ENCODE measurements at places on chromosomes 2 and 18. TPM values are rescaled to one million over a fixed set of nuclear protein-coding genes. Genes with fewer than 3 reads are reported as not detected.

- no peak overlapping the region for H3K27ac ChIP-seq
- H3K27me3 ChIP-seq: no peaks in the 10 kb centered on the region
- DNase-seq: no peak
- H3K36me3 ChIP-seq: no peaks in the 10 kb centered on the region
Measured at GRCh38 chr2:29519338-29519925, 402.0 kb downstream of the ALK start.

DNA sequence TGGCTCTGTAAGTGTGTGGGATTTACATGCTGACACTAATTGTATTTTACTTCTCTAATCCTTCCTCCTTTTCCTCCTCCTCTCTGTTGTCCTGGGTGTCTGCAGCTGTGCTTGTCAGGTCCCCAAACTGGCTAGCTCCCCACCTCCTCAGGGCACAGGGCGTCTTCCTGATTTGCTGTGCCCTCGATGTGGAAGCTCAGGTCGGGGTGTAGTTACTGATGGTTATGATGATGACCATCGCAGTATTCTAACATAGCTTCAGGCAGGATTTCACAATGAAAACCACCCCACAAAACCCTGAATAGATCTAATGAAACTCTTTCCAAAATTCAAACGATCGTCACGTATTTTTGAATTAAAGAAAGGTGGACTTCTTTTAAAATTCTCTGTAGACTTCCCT lies 428.4 kb downstream of the TGIF1 start:
- DNase-seq: no peak
- H3K4me1 ChIP-seq: no peaks in the 10 kb centered on the region
- no peak overlapping the region for H3K4me3 ChIP-seq
- H3K27me3 ChIP-seq: no peaks in the 10 kb centered on the region
- H3K36me3 ChIP-seq: peaks cover 10% of the 10 kb centered on the region

Gene NOL4
- 2.6 TPM for total RNA-seq

DNA sequence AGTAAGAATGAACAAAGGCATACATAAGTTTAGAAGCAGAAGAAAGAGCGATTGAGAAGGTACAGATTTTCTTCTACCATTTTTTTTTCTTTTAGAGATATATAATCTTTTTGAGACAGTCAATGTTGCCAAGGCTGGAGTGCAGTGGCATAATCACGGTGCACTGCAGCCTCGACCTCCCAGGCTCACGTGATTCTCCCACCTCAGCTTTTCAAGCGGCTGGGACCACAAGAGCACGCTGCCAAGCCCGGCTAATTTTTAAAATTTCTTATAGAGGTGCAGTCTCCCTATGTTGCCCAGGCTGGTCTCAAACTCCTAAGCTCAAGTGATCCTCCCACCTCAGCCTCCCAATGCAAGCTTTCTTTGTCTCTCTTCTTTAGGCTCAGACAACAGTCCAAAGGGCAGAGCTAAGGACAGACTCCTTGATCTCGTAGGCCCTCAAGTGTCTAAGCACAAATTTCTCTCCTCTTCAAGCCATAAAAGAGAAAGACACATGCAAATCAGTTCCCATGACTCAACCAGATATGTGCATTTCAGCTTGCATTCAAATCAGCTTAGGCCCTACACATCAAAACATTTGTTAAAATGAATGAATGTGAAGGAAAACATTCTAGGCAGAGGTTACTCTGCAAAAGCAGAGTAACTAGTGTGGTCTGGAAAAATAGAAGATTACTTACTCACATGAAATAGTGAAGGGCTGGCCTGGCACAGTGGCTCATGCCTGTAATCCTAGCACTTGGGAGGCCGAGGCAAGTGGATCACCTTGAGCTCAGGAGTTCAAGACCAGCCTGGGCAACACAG lies 18.0 kb downstream of the ITSN2 start:
- no peaks in the 10 kb centered on the region for H3K36me3 ChIP-seq
- H3K4me3 ChIP-seq: no peak overlapping the region
- no peaks in the 10 kb centered on the region for H3K27me3 ChIP-seq
- no peak for DNase-seq
- no peaks in the 10 kb centered on the region for H3K4me1 ChIP-seq

Gene PAIP2B
- 31.3 TPM for total RNA-seq

Gene ZNF521
- 16.8 TPM for total RNA-seq

DNA sequence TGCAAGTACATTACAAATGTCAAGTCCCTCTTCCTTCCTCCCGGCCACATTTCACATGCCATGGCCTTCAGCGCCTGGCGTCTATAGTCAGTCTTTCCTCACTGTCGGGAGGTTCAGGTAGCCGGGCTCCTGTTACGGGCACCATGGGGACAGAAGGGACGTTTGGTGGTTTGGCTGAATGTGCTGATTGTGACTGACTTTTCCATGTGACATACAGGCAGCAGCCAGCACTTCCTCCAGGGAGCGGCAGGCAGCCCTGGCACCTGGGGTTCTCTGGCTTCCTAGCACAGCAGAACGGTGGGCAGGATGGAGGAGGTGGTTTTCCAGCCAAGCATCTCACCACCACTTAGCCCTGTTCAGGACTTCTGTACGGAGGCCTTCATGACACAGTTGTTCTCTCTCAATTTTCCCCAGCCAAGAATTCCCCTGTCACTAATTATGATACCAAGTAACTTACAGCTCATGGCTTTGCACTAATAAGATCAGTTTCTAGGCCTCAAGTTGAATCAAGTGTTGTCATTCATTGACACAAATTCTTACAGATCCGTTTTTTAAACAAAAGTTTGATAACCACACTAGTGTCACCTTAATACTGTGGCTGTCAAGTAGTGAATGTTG lies 83.9 kb upstream of the REV1 start:
- H3K4me1 ChIP-seq: no peaks in the 10 kb centered on the region
- H3K27me3 ChIP-seq: no peaks in the 10 kb centered on the region
- no peaks in the 10 kb centered on the region for H3K36me3 ChIP-seq
- no peak overlapping the region for H3K27ac ChIP-seq
- no peak for DNase-seq

Gene MAL
- total RNA-seq: not detected

GRCh38 chr2:239119346-239120126 lies 271.7 kb downstream of the TWIST2 start:
- peaks cover 5% of the 10 kb centered on the region for H3K36me3 ChIP-seq
- H3K27ac ChIP-seq: no peak overlapping the region
- H3K4me1 ChIP-seq: no peaks in the 10 kb centered on the region

DNA sequence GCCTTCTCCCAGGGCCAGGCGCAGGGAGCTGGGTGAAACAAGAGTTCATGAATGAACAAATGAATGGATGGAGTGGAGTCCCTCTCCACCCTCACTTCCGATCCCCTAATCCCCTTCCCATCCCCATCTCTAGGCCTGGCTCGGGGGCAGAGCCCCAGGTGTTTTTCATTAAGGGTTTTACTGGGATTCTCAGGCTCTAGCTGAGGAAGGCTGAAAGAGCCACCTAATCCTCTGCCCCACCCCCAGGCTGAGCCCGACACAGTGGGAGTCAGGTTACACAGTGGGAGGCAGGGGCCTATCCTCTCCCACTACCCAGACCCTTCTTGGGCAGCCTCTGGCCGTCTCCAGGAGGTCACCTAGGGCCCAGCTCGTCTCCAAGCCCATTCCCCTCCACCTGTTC lies 36.1 kb downstream of the SDC1 start:
- H3K4me3 ChIP-seq: no peak overlapping the region
- DNase-seq: peak; percentile 64
- no peaks in the 10 kb centered on the region for H3K27me3 ChIP-seq
- no peak overlapping the region for H3K27ac ChIP-seq

- H3K4me3 ChIP-seq: no peak overlapping the region
- DNase-seq: no peak
- H3K4me1 ChIP-seq: peaks cover 17% of the 10 kb centered on the region
- H3K36me3 ChIP-seq: no peaks in the 10 kb centered on the region
Measured at GRCh38 chr2:119255760-119256581, 32.3 kb downstream of the STEAP3 start.

GRCh38 chr2:124325667-124326440 lies 300.8 kb downstream of the CNTNAP5 start:
- H3K4me1 ChIP-seq: peaks cover 4% of the 10 kb centered on the region
- H3K36me3 ChIP-seq: no peaks in the 10 kb centered on the region
- no peak overlapping the region for H3K4me3 ChIP-seq

- peaks cover 3% of the 10 kb centered on the region for H3K4me1 ChIP-seq
- DNase-seq: no peak
- no peak overlapping the region for H3K4me3 ChIP-seq
Measured at GRCh38 chr18:31207391-31207790, 44.7 kb upstream of the DSC1 start.

- no peak for DNase-seq
- no peaks in the 10 kb centered on the region for H3K4me1 ChIP-seq
- no peaks in the 10 kb centered on the region for H3K36me3 ChIP-seq
- no peaks in the 10 kb centered on the region for H3K27me3 ChIP-seq
- H3K27ac ChIP-seq: no peak overlapping the region
Measured at GRCh38 chr2:45908316-45909170, 257.1 kb downstream of the PRKCE start.

Gene SERPINB8
- 1.2 TPM for total RNA-seq

GRCh38 chr18:70271742-70272141 lies 17.1 kb upstream of the SOCS6 start:
- no peaks in the 10 kb centered on the region for H3K27me3 ChIP-seq
- DNase-seq: no peak
- H3K4me1 ChIP-seq: peaks cover 2% of the 10 kb centered on the region
- H3K4me3 ChIP-seq: no peak overlapping the region

Gene SH2D6
- total RNA-seq: not detected

- no peaks in the 10 kb centered on the region for H3K4me1 ChIP-seq
- no peaks in the 10 kb centered on the region for H3K27me3 ChIP-seq
- H3K4me3 ChIP-seq: no peak overlapping the region
- no peak overlapping the region for H3K27ac ChIP-seq
- DNase-seq: no peak
Measured at GRCh38 chr18:63104868-63105267, 214.7 kb downstream of the BCL2 start.

Gene RNF125
- total RNA-seq: 14.3 TPM

Gene TDRD15
- total RNA-seq: not detected

GRCh38 chr2:42914860-42915259 lies 122.5 kb upstream of the HAAO start:
- no peak overlapping the region for H3K4me3 ChIP-seq
- H3K36me3 ChIP-seq: no peaks in the 10 kb centered on the region
- H3K4me1 ChIP-seq: 0 out of 2 replicates have a peak, but pooled peaks cover 2% of the 10 kb centered on the region
- no peak overlapping the region for H3K27ac ChIP-seq

DNA sequence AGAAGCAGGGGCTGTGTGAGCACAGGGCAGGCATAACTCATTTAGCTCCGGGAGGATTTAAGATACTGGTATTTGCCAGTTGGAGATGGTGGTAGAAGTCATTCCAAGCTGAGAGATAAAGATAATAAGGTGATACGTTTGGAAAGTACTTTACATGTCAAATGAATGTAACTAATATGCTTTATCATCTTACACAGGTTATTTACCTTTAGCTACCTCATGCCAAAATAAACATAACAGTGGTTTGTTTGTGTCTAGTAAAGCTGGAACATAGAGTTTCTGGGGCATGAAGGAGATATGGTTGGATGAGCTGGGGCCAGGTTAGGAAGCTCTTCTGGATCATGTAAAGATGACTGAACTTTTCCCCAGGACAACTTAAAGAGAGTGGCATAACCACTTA lies 126.9 kb upstream of the PIK3C3 start:
- H3K27ac ChIP-seq: no peak overlapping the region
- no peaks in the 10 kb centered on the region for H3K27me3 ChIP-seq
- H3K4me1 ChIP-seq: no peaks in the 10 kb centered on the region
- no peak for DNase-seq

Gene CABLES1
- total RNA-seq: 28.0 TPM

GRCh38 chr2:218371983-218372350 lies 10.1 kb upstream of the SLC11A1 start:
- no peak overlapping the region for H3K27ac ChIP-seq
- no peaks in the 10 kb centered on the region for H3K27me3 ChIP-seq
- H3K36me3 ChIP-seq: no peaks in the 10 kb centered on the region
- H3K4me3 ChIP-seq: no peak overlapping the region
- no peaks in the 10 kb centered on the region for H3K4me1 ChIP-seq

Gene AQP12A
- total RNA-seq: not detected

Gene CFC1
- 0.31 TPM for total RNA-seq

Gene LCLAT1
- total RNA-seq: 20.4 TPM

Gene DRC1
- total RNA-seq: not detected

GRCh38 chr2:1635823-1636222 lies 108.5 kb downstream of the PXDN start:
- DNase-seq: no peak
- H3K27ac ChIP-seq: no peak overlapping the region
- no peaks in the 10 kb centered on the region for H3K27me3 ChIP-seq
- H3K36me3 ChIP-seq: peaks cover 21% of the 10 kb centered on the region
- no peak overlapping the region for H3K4me3 ChIP-seq

DNA sequence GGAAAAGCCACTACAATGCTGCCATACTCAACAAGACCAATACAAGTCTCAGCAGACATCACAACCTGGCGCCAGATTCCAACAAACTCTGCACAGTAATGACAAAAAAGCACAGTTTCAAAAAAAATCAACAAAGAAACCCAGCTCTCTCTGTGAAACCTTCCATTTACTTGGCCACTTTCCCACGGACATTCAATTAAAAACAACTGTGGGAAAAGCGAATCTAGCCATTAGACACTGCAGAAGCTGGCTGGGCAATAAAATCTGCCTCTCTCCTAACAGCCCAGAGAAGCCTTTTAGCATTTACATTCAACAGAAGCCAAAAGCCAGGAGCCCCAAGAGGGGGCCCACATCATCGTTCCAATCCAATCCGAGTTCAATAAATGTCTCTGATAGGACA lies 128.9 kb downstream of the HDAC4 start:
- peaks cover 6% of the 10 kb centered on the region for H3K4me1 ChIP-seq
- H3K27ac ChIP-seq: no peak overlapping the region
- H3K4me3 ChIP-seq: no peak overlapping the region

- no peak overlapping the region for H3K4me3 ChIP-seq
- H3K27ac ChIP-seq: no peak overlapping the region
- H3K36me3 ChIP-seq: no peaks in the 10 kb centered on the region
- no peaks in the 10 kb centered on the region for H3K4me1 ChIP-seq
- no peaks in the 10 kb centered on the region for H3K27me3 ChIP-seq
Measured at GRCh38 chr2:46574457-46575355, 95.3 kb downstream of the TMEM247 start.

DNA sequence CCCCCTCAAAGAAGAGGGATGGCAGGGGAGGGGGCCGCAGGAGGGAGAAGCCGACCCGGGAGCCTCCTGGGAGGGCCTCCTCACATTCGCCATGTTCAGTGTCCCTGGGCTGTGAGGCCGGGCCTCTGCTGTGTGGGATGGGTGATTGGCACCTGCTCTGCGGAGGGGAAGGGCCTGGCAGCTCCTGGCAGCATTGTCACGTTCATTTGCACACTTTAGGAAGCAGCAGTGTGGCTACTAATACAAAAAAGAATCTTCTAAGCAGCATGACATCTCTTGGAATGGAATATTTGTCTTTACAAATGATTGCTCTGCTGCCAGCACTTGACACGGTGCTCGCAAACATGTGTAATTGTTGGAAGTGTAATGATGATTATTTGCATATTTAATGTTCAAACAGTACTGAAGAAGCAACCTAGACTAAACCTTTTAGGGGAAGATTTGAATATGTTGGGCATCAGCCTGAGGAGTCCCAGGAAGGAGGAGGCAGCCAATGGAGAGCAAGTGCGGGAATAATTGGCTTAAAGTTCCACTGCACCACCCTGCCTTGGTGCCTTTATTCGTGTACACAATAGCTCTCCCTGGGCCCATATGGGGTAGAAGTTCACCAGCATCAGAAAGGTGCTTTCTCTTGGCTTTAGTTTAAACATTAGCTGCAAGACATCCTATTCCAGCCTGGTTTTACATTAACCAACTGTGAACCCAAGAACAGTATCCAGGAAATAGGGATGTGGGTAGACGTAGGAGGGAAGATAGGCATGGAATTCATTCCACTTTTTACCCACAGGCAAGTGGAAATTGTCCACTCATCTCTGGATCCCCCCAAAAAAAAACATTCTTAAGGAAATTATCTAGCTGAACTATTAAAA lies 404.9 kb downstream of the TMEM182 start:
- DNase-seq: no peak
- H3K27me3 ChIP-seq: no peaks in the 10 kb centered on the region
- no peaks in the 10 kb centered on the region for H3K4me1 ChIP-seq
- H3K36me3 ChIP-seq: no peaks in the 10 kb centered on the region
- no peak overlapping the region for H3K4me3 ChIP-seq

All from H1 (cell line).